ENCODE measurements at places on chromosomes 16 and 17. TPM values are rescaled to one million over a fixed set of nuclear protein-coding genes. Genes with fewer than 3 reads are reported as not detected.

EFCAB5 gene
- total RNA-seq: 1.4 TPM

ABCC1 gene
- total RNA-seq: 32.8 TPM

SLC39A11 gene
- 24.6 TPM for total RNA-seq

PRSS33 gene
- total RNA-seq: not detected

DDX52 gene
- 20.5 TPM for total RNA-seq

TLCD1 gene
- total RNA-seq: 9.4 TPM

LDHD gene
- total RNA-seq: 25.2 TPM

MMD gene
- 16.8 TPM for total RNA-seq

PIK3R6 gene
- 0.54 TPM for total RNA-seq

CNGB1 gene
- not detected for total RNA-seq

CALCOCO2 gene
- 109 TPM for total RNA-seq

All from adrenal gland (tissue), 19 donors.